Neural cell (in vitro differentiated cells): ENCODE measurements at places on chromosomes 4 and X. TPM values are rescaled to one million over a fixed set of nuclear protein-coding genes. Genes with fewer than 3 reads are reported as not detected.

CENPC gene
- polyA plus RNA-seq = 9.5 and 12.8 TPM in 2 replicates

MAGEA2 gene
- polyA plus RNA-seq = 1.6 and 1.8 TPM in 2 replicates

FAM114A1 gene
- polyA plus RNA-seq = 0.32 TPM in 1 of 2 replicates, not detected in the other

CTAG1A gene
- polyA plus RNA-seq = not detected in 2 replicates

SEC24B gene
- 16.8 and 20.4 TPM in 2 replicates for polyA plus RNA-seq

SSX3 gene
- polyA plus RNA-seq = not detected in 2 replicates

MAML3 gene
- polyA plus RNA-seq = 10.2 and 10.4 TPM in 2 replicates

SULT1B1 gene
- polyA plus RNA-seq = not detected in 2 replicates

CT45A3 gene
- polyA plus RNA-seq = not detected in 2 replicates

RAB40A gene
- 1.9 and 2.9 TPM in 2 replicates for polyA plus RNA-seq

CXCL5 gene
- polyA plus RNA-seq = not detected in 2 replicates

CENPU gene
- polyA plus RNA-seq = 9.3 and 13.0 TPM in 2 replicates

FGG gene
- not detected in 2 replicates for polyA plus RNA-seq

CORIN gene
- polyA plus RNA-seq = 0.25 and 1.2 TPM in 2 replicates

DAPP1 gene
- not detected in 2 replicates for polyA plus RNA-seq

HOPX gene
- polyA plus RNA-seq = 0.62 and 2.0 TPM in 2 replicates

MTTP gene
- polyA plus RNA-seq = 1.2 and 2.7 TPM in 2 replicates

PCDH19 gene
- 8.2 and 8.4 TPM in 2 replicates for polyA plus RNA-seq

MAOA gene
- polyA plus RNA-seq = 1.3 and 1.8 TPM in 2 replicates

BCORL1 gene
- polyA plus RNA-seq = 1.0 and 1.1 TPM in 2 replicates

APLN gene
- polyA plus RNA-seq = 0.26 and 0.38 TPM in 2 replicates

PGM2 gene
- 8.5 and 9.3 TPM in 2 replicates for polyA plus RNA-seq

ADH7 gene
- polyA plus RNA-seq = not detected in 2 replicates

PAGE2 gene
- polyA plus RNA-seq = not detected in 2 replicates

SLC16A2 gene
- polyA plus RNA-seq = 14.5 and 17.4 TPM in 2 replicates

ATP1B4 gene
- not detected in 2 replicates for polyA plus RNA-seq

HNRNPD gene
- polyA plus RNA-seq = 119 and 144 TPM in 2 replicates

GSX2 gene
- polyA plus RNA-seq = 0.48 and 0.87 TPM in 2 replicates

SMIM43 gene
- polyA plus RNA-seq = 0.17 TPM in 1 of 2 replicates, not detected in the other

DCAF4L1 gene
- polyA plus RNA-seq = 0.31 and 0.42 TPM in 2 replicates

MAGEA2B gene
- 4.5 and 5.3 TPM in 2 replicates for polyA plus RNA-seq

MAGEA10 gene
- polyA plus RNA-seq = not detected in 2 replicates

CHRNA9 gene
- polyA plus RNA-seq = 0.10 TPM in 1 of 2 replicates, not detected in the other

PAK3 gene
- 91.2 and 92.4 TPM in 2 replicates for polyA plus RNA-seq

SCRG1 gene
- 0.42 and 0.64 TPM in 2 replicates for polyA plus RNA-seq

RBM47 gene
- 1.7 and 2.4 TPM in 2 replicates for polyA plus RNA-seq

GPR82 gene
- not detected in 2 replicates for polyA plus RNA-seq

ZBTB49 gene
- polyA plus RNA-seq = 16.3 and 16.5 TPM in 2 replicates
